Stimulated activated CD8-positive, alpha-beta memory T cell treated with anti-CD3 and anti-CD28 coated beads, Interleukin-15, amount 100 ng/mL, for 24 hours (primary cell): ENCODE measurements at places on chromosomes 2 and 18.

- no peak for DNase-seq
These were observed 16.8 kb upstream of the ATP8B1 start for GRCh38 chr18:57819671-57820460.

GRCh38 chr2:163345795-163346573, 389.8 kb downstream of the FIGN start:
- no peak for DNase-seq

GRCh38 chr2:195411219-195411687, 245.8 kb upstream of the SLC39A10 start:
- DNase-seq = no peak

DNA sequence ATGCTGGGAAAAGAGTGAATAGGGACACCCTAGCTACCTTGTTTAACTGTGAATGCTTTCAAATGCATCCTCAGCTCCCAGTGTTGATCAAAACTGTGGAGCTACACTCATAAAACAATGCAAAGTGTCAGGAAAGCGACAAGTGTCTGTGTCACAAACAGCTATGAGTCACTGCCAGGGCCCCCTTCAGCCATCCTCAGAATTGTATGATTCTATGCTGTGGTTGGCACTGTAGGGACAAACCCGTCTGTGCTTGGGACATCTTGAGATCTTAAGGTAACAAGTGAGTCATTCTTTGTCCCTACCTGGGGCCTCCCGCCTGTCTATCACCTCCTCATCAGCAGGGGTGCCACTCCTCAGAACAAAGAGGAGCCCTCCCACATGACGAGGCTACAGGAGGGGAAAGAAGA, 42.4 kb downstream of the KLF7 start:
- DNase-seq = no peak

DNA sequence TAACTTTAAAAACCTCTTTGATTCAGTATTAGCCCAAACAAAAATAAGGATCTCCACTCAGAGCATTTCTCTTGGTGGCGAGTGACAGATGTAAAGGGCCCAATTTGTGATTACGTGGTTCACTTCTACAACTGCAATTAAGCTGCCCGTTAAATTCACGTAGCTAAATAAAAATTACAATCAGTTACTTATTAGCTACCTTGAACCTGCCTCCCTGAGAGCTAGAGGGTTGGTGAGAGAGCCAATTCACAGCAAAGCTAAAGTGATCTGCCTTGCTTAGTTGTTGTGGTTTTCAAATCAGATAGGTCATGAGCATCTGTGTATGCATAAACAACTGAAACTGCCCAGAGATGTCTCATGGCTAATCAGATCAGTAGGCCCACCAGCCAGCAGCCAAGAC, 156.7 kb downstream of the RNF152 start:
- DNase-seq = no peak

DNA sequence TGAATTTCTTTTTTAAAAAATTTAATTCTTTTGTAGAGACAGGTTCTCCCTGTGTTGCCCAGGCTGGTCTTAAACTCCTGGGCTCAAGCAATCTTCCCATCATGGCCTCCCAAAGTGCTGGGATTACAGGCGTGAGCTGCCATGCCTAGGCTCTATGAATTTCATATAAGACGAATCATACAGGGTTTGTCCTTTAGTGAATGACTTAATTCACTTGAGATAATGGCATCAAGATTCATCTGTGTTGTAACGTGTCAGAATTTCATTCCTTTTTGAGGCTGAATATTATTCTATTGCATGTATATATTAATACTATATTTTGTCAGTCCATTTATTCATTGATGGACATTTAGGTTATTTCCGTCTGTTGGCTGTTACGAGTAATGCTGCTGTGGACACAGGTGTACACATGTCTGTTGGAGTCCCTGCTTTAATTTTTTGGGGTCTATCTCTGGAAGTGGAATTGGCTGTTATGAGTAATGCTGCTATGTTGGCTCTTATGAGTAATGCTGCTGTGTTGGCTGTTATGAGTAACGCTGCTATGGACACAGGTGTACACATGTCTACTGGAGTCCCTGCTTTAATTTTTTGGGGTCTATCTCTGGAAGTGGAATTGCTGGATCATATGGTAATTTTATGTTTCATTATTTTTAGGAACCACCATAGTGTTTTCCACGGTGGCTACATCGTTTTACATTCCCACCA, 210.6 kb downstream of the CAMKMT start:
- DNase-seq = no peak

- DNase-seq = no peak
These were observed 4.5 kb upstream of the C2orf74 start for GRCh38 chr2:61157371-61158003.

DNA sequence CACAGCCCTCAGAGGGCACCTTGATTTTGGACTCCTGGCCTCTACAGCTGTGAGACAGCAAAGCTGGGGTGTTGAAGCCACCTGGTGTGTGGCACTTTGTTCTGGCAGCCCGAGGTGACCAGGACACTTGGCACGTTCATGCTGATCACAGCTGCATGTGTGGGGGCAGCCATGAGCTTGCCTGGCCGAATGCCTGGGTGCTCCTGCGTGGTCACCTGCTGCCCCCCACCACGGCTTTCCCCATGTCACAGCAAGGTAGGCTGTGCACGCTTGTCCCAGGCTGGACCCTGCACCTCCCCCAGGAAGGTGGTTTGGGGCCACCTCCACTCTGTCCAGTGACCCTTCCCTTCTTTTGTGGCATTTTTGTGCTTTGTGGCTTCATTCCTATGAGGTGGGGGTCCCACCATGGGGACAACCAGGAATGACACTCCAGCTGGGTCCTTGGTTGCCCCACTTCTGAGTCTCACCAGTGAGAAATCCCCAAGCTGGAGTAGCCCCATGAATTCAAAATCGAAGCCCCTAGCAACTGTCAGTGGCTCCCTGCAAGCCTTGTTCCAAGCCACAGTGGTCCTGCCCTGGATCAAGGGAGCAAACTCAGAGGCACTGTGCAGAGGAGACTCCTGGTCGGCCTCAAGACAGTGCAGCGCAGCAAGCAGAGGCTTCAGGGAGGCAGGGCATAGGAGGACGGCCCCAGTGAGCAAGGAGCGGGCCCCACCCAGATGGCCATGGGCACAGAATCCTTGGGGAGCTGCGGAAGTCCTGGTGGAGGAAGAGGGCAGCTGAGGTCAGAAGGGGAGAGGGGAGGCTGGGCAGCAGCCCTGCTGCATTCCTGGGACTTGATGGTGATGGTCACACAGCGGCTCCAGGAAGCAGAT, 121.4 kb upstream of the HS6ST1 start:
- DNase-seq = no peak

DNA sequence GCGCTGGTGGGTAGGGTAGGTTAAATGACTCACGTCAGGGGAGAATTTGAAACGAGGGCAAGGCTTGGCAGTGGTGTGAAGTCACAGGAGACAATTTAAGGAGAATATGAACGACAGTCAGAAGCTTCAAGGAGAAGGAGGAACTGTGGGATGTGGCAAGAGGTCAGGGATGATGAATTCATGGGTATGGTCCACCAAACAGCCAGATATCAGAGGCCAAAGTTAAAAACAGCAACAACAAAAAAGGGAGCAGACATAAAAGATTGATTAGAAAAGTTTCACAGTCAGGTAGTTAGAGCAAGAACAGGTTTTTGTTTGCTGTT, 1.4 kb upstream of the ZNF396 start:
- no peak for DNase-seq

- DNase-seq = no peak
These were observed 319.8 kb upstream of the HNRNPA3 start for GRCh38 chr2:176892676-176893226.

DNA sequence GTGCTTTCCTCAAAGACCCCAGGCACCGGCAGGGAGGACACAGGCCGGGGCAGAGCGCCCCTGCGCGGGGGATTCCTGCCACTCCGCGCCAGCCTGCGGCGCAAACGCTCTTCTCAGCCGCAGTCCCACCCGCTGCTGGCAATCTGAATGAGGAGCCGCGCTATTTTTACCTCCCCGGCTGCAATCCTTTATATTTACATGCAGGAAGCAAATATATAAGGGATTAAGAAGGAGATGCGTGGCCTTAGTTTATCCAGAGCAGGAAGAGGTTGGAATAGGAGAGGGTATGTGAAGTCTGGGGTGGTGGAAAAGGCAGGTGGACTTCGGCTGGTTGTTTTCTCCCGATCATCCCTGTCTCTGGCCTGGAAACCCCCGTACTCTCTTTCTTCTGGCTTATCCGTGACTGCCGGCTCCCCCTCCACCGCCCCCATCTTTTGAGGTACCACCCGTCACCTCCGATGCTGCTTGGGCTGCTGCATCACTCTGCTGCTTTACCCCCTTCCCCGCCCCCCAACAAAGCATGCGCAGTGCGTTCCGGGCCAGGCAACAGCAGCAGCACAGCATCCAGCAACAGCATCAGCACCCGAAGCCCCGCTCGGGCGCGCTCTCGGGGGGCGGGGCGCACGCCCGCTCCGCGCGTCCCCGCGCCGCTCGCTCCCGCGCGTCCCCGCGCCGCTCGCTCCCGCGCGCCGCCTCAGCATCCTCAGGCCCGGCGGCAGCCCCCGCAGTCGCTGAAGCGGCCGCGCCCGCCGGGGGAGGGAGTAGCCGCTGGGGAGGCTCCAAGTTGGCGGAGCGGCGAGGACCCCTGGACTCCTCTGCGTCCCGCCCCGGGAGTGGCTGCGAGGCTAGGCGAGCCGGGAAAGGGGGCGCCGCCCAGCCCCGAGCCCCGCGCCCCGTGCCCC, at the start of gene ADAM23:
Gene ADAM23, plus strand, starts transcription at position 700 of the 902 bp plus-strand sequence. CDS start 335 bp downstream, outside the sequence.
- DNase-seq = no peak

- DNase-seq = no peak
These were observed 76.4 kb upstream of the ZNG1B start for GRCh38 chr2:113361051-113361450.

DNA sequence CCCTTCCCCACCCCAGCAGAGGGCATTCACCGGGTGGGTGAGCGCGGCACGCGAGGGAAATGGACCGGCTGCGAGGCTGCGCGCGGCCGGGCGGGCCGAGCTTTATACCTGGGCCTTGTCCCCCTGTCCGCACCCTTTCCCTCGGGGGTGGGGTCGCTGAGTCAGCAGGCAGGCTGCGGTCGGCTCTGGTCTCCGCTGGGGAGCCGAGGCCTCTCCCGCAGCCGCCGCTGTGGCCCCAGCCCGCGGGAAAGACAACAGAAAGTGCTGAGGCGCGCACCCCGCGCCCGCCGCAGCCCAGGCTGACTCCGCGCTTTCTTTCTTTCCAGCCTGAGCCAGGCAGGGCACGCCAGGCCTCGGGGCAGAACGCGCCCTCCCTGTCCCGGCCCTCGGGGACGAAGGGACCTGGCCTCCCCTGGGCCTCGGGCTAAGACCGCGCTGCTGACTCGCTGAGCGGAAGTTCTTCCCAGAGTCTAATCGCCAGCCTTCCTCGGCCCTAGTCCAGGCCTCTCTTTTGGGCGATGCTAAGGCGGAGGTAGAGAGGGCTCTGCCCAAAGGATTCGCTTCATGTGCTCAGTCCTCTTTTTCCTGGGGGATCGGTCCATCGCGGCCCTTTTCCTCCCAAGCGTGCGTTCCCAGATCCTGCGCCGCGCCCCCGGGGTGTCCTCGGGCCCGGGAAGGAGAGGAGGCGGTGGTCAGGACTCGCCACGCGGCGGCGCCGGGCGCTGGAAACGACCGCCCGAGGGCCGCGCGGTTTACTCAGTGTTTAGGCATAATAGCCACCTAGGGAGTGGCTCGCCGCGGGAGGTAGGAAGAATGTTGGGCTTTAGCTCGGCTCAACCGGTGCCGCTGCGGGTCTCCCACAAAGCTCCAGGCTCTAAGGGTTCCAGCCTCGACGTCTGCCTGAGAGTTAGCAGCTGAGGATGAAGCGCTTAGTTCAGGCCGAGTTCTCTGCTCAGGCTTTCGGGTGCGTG, at the start of gene CRYBA2:
Gene CRYBA2, minus strand, starts transcription at position 78 of the 971 bp plus-strand sequence. CDS start 246 bp downstream, outside the sequence.
- DNase-seq = no peak

DNA sequence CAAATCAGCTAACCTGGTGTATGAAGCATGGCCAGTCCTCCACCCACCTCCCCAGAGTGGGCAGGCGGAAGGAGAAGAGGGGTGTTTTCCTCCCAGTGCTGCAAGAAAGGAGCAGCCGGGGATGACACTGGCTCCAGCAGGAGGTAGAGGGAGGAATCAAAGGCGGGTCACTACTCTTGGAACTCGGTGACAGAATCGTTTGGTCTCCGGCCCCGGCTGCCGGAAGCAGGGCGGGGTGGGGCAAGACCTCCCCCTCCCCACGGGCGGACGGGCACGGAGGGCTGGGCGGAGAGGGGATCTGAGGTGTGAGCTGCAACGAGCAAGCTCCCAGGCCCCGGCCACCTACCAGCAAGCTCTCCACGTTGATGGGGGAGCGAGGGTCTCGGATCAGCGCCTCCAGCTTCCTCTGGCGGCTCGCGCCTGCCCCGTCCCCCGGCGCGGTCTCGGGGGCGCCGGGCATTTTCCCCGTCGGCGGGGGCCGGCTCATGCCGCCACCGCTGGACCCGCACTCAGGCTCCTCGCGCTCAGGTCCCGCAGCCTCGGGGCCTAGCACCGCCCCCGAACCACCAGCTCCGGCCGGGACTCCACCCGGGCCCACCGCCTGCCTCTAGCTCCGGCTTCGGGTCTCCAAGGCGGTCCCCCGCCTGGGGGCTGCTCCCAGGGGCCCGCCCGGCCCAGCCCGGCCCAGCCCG, 640 bp downstream of the ROCK2 start:
- DNase-seq = no peak

- no peak for DNase-seq
These were observed 225.7 kb downstream of the TCF4 start for GRCh38 chr18:55362303-55362702.

DNA sequence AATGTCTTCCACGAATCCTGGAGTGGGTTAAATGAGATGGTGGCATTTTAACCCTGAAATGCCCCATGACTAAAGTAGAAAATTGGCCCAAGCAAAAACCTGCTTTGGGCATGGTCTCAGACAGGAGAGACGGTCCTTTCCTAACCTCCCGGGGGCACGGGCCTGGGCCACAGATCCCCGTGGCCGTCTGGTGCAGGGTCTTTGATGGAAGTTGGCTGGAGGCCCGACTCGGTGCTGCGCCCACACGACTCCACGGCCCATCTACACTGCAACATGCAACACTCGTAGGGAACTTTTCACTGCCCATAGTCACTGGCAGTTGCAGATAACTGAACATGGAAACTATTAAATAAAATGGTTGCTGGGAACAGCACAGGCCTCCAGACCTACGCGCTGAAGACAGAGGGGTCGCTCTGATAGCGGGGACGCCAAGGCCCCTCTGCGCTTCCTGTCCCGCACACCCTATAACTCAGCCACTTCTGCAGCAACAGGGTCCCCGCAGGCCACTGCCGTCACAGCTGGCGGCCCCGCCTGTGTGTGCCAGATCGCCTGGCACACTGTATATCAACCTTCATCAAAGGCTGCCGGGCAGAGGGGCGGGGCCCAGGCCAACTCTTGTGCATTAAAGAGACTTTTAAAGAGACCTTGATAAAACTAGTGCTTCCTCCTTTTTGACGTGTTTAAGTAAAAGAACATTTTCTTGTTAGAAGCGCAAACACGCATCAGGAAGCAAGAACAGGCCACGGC, 214.1 kb downstream of the TWIST2 start:
- no peak for DNase-seq

GRCh38 chr2:157055660-157056199, 201.8 kb upstream of the GALNT5 start:
- DNase-seq = no peak

GRCh38 chr2:56502616-56503015, 318.8 kb downstream of the CCDC85A start:
- no peak for DNase-seq

DNA sequence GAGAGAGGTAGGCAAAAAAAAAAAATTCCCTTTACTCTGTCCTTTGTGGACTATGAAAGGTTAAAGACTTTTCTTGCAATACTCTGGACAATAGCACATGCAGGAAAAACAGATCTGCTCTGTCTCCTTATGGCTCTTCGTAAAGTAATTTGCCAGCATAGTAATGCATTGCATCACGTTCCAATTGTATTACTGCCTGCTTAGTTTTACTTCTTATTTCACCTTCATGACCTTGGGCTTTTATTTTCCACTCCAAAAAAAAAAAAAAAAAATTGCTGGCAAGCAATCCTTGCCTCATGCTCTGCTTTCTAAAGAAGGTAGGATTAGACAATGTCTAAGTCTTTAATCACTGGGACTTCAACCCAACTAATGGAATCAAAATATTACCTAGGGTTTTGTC, 1802.7 kb downstream of the SUCLG1 start:
- DNase-seq = no peak
